Activated naive CD4-positive, alpha-beta T cell (primary cell): ENCODE measurements at places on chromosomes 3 and 15.

DNA sequence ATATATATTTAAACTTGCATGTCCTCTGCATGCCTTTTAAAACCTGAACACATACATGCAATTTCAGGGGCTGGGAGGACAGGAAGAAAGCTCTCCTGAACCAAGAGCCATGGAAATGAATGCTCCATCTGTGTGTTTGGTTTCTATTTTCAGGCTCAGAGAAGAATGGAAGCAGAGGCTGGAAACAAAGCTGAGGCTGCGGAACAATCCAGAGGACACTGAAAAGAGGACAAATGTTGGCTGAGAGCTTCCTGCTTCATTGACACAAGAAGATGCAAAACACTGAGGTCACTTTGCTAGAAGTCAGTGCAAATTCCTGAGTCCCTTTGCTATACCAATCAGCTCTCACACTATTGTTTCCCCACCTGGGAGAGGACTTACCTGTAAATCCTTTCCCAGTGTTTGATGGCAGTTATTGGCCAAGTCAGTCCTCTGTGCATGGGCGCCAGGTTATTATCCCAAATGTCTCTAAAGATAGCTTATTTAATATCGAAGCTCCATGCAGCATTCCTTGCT, 12.7 kb downstream of the FAM240A start:
- DNase-seq, result no peak

DNA sequence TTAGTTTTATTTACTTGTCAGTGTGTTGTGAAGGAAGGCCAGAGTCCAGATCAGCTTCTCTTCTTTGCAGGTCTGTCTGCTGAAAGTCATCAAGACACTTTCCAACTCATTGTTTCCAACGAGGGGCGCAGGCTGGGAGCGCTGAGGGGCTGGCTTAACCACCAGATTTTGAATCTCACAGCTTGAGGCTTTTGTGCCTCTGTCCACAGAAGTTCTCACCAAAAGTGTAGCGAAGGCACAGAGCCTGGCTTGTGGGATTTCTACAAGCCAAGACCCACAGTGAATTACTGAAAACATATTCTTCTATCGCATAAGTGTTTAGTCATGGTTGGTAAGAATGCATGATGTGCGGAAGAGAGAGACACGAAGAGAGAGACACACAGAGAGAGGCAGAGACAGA, 35.2 kb downstream of the BHLHE40 start:
- DNase-seq, result no peak

DNA sequence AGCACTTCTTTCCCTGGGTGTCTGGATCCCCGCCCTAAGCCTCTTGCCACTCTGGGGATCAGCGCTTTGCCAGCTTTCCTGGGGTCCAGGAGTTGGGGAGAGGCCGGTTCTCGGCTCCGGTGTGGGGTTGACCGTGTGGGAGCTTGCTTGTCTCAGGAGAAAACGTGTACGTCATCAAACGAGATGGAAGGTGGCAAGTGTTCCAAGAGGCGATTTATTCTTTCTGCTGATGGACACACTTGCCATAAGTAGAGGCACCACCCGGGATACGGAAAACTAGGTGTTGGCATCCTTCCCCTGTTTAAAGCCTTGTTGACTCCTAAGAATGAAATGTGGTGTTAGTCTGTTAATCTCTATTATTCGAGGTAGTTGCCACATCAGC, 295 bp downstream of the ZWILCH start:
- DNase-seq, result no peak

DNA sequence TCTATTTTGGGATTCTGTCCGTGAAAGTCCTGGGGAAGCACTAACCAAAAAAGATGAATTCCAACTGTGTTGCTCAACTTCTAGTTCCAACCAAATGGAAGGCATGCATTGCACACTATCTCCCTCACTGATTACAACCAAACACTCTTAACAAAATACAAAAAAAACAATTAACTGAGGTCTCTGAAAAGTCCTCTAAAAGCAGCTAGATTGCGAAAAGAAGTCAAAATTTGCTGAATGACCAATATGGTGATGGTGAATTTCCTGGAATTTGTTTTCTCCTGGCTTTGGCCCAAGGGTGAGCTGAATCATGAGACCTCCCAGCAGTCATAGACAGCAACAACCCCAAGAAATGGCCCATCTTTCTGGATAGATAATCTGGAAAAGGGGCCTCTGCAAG, 28.3 kb downstream of the CYP19A1 start:
- DNase-seq, result no peak

GRCh38 chr15:65873256-65873655, 4.0 kb downstream of the RAB11A start:
- DNase-seq, result no peak
